Activated effector memory CD4-positive, alpha-beta T cell treated with Interleukin-2 at 50 U/mL for 16 hours (primary cell): ENCODE measurements at places on chromosomes 3 and 15.

- DNase-seq: no peak
These were observed 436.7 kb upstream of the CFAP20DC start for GRCh38 chr3:59486520-59486919.

DNA sequence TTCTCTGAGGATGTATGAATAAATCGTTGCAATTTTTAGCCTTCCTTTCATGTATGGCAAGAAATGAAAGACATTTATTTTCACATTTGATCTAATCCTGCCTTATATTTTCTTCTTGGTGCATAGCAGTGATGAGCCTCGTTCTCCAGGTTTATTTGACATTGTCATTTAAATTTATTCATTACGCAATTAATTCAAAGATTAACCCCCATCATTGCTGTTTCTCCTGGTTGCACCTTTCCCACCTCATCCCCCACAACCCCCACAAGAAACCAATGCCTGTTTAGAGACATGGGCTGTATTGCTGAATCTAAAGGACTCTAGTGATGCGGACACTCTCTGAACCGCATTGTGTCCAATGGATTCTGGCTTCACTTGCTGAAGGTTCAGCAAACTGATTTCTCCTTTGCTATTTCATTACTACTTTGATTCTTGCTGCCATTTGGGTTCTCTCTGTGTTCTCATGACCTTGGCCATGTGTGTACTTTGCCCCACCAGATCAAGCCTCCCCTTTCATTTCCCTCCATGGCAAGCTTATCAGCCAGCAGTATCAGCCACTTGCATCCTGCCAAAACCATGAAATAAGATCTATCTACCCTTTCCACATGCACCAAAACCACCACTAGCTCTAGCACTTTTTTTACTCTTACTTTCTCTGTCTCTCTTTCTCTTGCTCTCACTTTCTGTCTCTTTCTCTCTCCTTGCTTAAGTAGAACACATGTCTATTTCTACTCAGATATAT lies 382.7 kb downstream of the GBE1 start:
- DNase-seq: no peak

DNA sequence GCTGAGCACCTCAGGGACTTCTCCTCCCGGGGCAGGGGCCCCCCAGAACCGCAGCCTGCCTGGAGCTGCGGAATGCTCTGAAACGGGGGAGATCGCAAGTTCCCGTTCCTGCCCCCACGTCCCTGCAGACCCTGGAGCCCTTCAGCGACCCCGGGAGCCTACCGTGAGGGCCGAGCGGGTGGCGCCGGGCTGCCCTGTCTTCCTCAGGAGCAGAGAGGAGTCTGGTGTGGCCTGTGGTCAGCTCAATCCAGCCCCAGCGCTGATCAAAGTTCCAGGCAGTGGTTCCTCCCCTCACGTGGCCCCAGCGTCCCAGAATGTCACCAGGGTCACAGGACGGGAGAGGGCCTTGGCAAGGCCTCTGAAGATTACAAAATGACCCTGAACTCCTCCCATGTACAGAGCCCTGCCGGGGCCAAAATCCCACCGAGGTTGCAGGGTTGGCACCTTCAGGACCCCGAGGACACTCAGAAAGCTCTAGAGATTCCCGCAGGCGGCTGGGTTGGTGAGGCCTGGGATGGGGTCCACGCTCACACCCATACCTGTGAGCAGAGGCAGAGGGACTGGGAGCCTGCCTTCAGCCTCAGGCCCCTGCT lies at the start of gene CPN2:
TSS of gene CPN2 (minus strand) at position 249 of the 593 bp plus-strand sequence. CDS start 8,626 bp downstream, outside the sequence.
- DNase-seq: no peak

GRCh38 chr3:4778119-4778518 lies 201.1 kb upstream of the BHLHE40 start:
- DNase-seq: no peak

DNA sequence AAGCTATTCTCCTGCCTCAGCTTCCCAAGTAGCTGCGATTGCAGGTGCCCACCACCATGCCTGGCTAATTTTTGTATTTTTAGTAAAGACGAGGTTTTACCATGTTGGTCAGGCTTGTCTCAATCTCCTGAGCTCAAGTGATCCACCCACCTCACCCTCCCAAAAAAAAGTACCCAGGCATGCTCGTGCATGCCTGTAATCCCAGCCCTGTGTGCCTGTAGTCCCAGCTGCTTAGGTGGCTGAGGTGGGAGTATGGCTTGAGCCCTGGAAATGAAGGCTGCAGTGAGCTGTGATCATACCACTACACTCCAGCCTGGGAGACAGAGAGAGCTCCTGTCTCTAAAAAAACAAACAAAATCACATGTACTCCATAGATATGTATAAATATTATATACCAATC lies 176.5 kb downstream of the SOX2 start:
- DNase-seq: no peak
